ENCODE measurements at places on chromosomes 6 and 20.

DNA sequence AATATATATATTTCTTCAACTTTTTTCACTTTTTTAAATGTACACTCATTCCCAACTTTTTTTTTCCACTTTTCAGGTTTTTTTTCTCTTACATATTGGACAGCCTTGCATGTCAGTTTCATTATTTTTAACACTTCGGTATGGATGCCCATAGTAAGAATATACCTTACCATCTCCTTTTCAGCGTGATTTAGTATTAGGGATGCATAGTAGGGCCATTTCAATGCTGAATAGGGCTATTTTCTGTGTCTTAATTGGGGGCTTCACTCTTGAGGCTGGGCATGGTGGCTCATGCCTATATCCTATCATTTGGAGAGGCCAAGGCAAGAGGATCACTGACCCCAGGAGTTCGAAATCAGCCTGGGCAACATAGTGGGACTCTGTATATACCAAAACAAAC lies 6.7 kb downstream of the RNF114 start:
- DNase-seq = no peak

- no peak for DNase-seq
These were observed 767 bp downstream of the AP5S1 start for GRCh38 chr20:3820901-3821727.

GRCh38 chr6:151705993-151706733 lies 101.3 kb upstream of the ESR1 start:
- no peak for DNase-seq

GRCh38 chr6:73134588-73134987 lies 90.7 kb downstream of the KHDC1L start:
- DNase-seq = peak; percentile 11

DNA sequence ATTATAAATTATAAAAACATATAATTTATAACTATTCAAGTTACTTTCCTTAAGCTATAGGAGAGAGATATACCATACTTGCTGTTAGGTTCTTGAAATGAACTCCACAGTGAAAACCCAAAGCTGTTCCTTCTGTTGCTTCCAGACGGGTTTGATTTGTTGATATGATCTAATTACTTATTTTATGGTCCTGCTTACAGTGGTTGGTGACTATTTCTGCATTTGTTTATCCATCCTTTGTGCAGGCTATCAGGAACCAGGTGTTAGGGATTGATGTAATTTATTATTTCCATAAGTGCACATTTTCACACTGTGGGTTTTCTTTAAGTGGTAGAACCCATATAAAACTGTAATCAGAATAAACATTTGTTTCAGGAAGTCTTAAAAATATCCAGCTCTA lies 167.1 kb downstream of the KIF6 start:
- no peak for DNase-seq

DNA sequence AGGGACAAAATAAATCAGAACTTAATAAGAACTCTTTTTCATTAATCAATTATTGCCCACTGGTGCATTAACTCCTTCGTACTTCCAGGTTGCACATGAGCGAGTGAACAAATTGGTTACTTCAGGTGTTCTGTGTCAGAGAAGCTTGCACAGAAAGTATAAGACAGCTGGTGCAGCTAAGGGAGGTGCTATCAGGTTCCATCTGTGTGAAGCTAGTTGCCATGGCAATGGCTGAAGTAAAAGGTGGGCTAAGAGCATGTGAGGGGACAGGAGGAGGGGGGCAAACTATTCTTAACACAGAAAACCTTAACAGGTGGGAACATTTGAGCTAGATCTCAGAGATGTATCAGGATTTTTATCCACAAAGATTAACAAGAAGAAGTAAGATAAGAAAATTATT lies 81.6 kb downstream of the MANEA start:
- no peak for DNase-seq

DNA sequence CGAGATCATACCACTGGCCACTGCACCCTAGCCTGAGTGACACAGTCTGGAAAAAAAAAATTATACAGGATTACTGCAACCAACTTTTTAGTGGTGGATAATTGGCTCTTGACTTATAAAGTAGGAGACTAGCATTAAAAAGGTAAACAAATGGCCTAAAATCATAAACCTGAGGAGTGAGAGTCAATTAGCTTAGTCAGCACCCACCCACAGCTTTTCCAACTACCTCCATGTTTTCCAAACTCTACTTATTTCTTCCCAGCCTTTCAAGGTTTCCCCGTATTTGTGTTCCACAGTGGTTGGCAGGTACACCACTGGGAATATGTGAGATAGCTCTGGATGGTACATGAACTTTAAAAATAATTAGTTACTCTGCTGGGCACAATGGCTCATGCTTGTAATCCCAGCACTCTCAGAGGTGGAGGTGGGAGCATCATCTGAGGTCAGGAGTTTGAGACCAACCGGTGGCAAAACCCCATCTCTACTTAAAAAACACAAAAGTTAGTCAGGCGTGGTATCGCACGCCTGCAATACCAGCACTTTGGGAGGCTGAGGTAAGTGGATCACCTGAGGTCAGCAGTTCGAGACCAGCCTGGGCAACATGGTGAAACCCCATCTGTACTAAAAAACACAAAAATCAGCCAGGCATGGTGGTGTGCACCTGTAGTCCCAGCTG lies 6.7 kb downstream of the CYP24A1 start:
- DNase-seq = no peak

DNA sequence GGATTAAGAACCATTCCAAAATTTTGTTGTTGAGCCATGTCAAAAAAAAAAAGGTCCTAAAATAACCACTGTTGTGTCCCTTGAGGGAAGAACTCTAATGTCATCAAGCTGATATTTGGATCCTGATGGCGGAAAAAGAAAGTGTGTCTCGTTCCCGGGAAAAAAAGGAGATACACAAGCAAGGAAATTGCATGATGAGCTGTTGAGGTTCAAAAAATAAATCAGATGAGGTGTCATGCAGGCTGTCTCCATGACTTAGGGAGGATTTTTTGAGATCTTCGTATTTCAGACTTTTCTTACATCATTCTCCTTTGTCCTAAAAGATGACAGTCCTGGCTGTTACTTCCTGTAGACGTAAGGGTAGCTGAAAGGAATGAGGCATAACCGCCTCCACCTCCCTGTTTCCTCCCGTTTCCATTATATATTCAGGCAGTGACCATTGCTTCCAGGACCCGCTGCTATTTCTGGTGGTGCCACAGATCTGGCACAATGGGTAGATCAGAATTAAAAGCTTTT lies 117.3 kb upstream of the TNFAIP3 start:
- no peak for DNase-seq

DNA sequence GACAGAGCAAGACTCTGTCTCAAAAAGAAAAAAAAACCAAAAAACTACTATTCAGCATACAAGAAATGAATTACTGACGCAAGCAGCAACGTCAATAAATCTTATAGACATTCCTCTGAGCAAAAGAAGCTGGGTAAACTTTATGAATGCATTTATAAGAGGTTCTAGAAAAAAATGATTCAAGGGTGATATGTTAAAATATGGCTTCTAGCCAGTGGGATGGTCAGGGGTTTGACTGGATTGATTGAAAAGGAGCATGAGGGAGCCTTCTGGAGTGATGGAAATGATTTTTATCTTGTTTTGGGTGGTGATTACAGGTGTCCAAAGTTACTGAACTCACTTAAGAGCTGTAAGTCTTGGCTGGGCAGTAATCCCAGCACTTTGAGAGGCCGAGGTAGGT lies 64.9 kb upstream of the SALL4 start:
- no peak for DNase-seq

DNA sequence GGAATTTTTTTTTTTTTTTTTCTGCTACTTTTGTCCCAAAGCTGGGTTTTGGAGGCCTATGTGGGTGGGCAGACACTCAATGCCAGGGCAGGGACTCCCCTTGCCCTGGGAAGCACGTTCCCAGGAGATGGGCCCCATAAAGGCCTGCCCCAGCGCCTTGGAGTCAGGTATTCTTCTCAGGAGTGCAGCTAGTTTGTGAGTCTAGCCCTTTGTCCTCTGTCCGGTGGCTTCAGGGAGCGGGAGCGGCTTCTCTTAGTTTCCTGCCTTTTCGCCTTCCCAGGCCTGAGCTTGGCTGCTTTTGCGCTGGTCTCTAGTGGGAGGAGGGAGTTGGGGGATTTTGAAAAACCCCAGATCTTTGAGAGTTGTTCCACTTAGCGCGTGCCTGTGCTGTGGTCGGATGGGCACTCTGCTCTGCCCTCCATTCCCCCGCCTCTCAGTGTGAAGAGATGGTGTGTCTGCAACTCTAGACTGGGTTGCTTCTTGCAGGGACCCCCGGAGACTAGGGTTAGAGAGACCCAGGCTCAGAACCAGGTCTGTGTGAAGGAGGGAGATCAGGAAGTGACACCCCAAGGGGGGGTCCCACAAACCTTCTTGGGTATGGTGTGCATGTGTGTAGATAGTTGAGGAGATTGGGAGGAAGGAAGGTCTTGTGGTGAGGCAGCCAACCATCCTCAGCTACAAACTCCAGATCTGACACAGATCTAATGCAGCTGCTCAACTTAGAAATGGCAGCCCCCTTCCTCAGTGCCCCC lies 1.3 kb downstream of the PLCG1 start:
- no peak for DNase-seq

DNA sequence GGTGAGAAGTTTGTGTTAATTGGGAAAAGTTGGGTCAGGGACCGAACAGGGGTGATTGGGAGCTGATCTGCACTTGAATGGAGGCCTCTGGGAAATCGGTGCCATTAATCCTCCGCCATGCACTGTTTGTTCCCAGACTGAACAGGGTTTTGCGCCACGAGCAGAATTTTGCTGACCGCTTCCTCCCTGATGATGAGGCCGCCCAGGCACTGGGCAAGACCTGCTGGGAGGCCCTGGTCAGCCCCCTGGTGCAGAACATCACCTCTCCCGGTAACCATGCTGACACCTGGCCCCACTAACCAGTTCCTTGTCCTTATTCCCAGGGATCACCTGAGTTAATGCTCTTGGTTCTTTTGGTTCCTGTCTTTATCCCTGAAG lies 21.7 kb downstream of the CUL9 start:
- DNase-seq = no peak
